WTC11 (cell line): ENCODE measurements at places on chromosomes 6 and 20. TPM values are rescaled to one million over a fixed set of nuclear protein-coding genes. Genes with fewer than 3 reads are reported as not detected.

DNA sequence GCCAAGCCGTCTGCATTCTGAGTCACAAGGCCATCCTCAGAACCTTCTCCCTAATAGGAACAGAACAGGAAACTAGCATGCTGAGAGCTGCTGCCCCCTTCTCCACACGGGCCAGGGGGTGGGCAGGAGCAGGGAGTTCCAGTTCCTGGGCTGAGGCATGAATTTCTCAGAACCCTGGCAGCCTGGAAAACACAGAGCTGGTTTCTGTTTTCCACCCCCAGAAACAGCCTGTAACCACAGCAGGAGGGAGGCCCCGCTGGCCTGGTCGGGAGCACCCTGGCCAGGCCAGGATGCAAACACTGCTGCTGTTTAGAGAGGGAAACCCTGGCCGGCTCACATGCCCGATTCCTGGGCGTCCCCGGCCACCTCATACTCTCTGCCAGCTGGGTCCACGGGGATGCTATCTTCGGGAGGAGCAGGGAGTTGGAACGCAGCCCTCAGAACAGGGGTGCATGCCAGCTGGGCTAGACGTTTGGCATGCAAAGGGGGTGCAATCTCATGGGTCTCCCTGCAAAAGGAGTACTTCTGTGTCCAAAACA lies 130.1 kb downstream of the NFATC2 start:
- no peak overlapping the region for H3K27ac ChIP-seq
- peaks cover 20% of the 10 kb centered on the region for H3K4me1 ChIP-seq
- no peak overlapping the region for H3K4me3 ChIP-seq
- H3K36me3 ChIP-seq = peaks cover 7% of the 10 kb centered on the region

GRCh38 chr20:23157734-23158133 lies 71.6 kb upstream of the CD93 start:
- no peaks in the 10 kb centered on the region for H3K36me3 ChIP-seq
- no peak for DNase-seq
- H3K4me1 ChIP-seq = peaks cover 30% of the 10 kb centered on the region
- H3K27me3 ChIP-seq = no peaks in the 10 kb centered on the region
- no peak overlapping the region for H3K4me3 ChIP-seq
- no peak overlapping the region for H3K27ac ChIP-seq

GRCh38 chr6:70277470-70277869 lies 25.4 kb downstream of the COL9A1 start:
- H3K27ac ChIP-seq = no peak overlapping the region
- DNase-seq = no peak
- peaks cover 3% of the 10 kb centered on the region; the same call in 1 of the 2 replicates for H3K36me3 ChIP-seq
- peaks cover 18% of the 10 kb centered on the region for H3K4me1 ChIP-seq
- H3K27me3 ChIP-seq = peaks cover 28% of the 10 kb centered on the region

GRCh38 chr20:44848254-44849015 lies 37.1 kb upstream of the YWHAB start:
- H3K27ac ChIP-seq = no peak overlapping the region
- peaks cover 19% of the 10 kb centered on the region for H3K4me1 ChIP-seq
- peaks cover 3% of the 10 kb centered on the region; the same call in 1 of the 2 replicates for H3K27me3 ChIP-seq
- no peaks in the 10 kb centered on the region for H3K36me3 ChIP-seq

- peaks cover 14% of the 10 kb centered on the region for H3K4me1 ChIP-seq
- H3K4me3 ChIP-seq = no peak overlapping the region
- H3K27me3 ChIP-seq = peaks cover 9% of the 10 kb centered on the region
- H3K36me3 ChIP-seq = no peaks in the 10 kb centered on the region
- DNase-seq = no peak
Measured at GRCh38 chr6:162581988-162582780, 145.4 kb downstream of the PRKN start.

GRCh38 chr6:128425856-128426255 lies 94.5 kb downstream of the PTPRK start:
- DNase-seq = no peak
- no peaks in the 10 kb centered on the region for H3K27me3 ChIP-seq
- H3K4me1 ChIP-seq = peaks cover 5% of the 10 kb centered on the region; the same call in 1 of the 2 replicates
- H3K36me3 ChIP-seq = no peaks in the 10 kb centered on the region

DNA sequence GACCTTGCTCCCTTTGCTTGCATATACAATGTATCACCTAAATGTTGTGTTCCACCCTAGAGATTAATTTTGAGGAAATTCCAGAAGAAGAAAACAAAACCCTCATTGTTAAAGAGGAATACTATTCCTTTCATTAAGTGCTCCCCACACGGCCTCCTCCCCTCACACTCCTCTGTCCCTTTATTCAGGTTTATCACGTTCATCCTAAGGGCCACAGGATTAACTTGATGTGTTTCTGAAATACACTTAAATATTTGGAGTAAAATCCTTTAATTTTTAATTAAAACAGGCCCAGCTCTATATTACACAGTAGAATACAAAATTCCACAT lies 89.4 kb upstream of the MRPS10 start:
- H3K4me1 ChIP-seq = peaks cover 34% of the 10 kb centered on the region
- no peak overlapping the region for H3K27ac ChIP-seq
- no peaks in the 10 kb centered on the region; the same call in 1 of the 2 replicates for H3K27me3 ChIP-seq
- no peak for DNase-seq
- H3K36me3 ChIP-seq = no peaks in the 10 kb centered on the region
- no peak overlapping the region for H3K4me3 ChIP-seq

DNA sequence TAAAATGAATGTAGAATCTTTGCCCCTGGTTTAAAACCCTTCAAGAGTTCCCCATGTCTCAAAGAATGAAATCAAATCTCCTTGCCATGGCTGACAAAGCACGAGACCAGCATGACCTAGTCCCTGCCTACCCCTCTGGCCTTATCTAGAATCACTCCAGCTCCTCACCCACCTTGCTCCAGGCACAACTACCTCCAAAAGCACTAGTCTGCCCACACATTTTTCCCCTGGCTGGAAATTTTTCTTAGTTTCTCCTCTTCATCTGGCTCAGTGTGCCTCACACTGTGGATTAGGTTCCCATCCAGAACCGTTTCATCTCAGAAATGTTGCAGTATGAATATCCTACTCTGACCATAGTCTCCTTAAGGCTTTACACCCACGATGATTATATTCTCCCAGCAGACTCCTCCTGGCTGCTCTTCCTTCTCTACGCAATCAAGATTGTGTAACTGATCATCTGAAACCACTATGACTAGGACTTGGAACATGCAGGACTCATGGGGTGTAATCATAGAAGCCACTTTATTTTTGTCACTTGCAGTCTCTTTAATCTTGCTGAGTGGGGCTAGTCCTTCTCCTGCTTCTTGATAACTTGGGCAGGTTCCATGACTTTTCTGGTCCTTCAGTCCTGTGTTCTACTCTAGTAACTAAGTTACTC lies 7.8 kb upstream of the MRS2 start:
- peaks cover 16% of the 10 kb centered on the region for H3K4me1 ChIP-seq
- peaks cover 36% of the 10 kb centered on the region for H3K36me3 ChIP-seq
- no peak for DNase-seq
- H3K4me3 ChIP-seq = no peak overlapping the region
- no peak overlapping the region for H3K27ac ChIP-seq

The TAF4 gene
- total RNA-seq = 31.0 to 34.4 TPM (median 33.7 TPM) in 3 replicates

The PLA2G7 gene
- 2.3 to 2.4 TPM (median 2.3 TPM) in 3 replicates for total RNA-seq

The SEC63 gene
- 68.0 to 97.6 TPM (median 71.2 TPM) in 3 replicates for total RNA-seq

The HLA-DOA gene
- total RNA-seq = 13.6 to 24.6 TPM (median 24.4 TPM) in 3 replicates

The GGTLC1 gene
- not detected in 3 replicates for total RNA-seq

The LGSN gene
- total RNA-seq = 0.11 to 0.35 TPM (median 0.18 TPM) in 3 replicates

The OPRM1 gene
- not detected in 3 replicates for total RNA-seq
